ENCODE measurements at places on chromosomes 4 and X.

DNA sequence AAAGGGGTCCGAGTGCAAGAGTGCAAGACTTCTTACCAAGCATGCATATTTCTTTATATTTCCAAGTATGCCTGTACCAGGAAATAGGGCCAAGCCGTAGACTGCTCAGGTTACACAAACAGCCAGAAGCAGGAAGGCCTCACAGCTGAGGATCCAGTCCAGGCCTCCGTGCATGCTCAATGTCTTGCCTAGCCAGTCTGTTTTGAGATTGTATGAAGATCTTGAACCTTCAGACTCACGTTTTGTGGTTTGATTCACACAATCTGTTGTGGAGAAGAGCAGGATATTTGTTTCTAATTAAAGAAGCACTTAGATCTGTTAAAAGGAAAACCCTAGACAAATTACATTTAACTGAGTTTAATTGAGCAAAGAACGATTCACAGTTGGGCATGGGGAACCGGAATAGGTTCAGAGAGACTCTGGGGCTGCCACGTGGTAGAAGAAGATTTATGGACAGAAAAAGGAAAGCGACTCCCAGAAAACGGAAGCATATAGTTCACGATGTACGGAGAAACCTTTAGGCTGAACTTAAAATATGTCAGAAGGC lies 1.2 kb downstream of the MGST2 start:
- no peak for DNase-seq

DNA sequence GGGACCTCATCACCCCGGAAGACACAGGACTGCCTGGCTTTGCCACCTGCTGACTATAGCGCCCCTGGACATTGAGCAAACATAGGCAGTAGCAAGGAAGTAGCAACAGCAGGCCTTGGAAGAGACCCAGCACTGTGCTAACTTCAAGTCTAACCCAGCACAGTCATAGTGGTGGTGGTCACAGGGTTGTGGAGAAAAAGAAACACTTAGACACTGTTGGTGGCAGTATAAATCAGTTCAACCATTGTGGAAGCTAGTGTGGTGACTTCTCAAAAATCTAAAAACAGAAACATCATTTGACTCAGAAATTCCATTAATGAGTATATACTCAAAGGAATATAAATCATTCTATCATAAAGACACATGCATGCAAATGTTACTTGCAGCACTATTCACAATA lies 874.0 kb upstream of the EPHA5 start:
- no peak for DNase-seq

DNA sequence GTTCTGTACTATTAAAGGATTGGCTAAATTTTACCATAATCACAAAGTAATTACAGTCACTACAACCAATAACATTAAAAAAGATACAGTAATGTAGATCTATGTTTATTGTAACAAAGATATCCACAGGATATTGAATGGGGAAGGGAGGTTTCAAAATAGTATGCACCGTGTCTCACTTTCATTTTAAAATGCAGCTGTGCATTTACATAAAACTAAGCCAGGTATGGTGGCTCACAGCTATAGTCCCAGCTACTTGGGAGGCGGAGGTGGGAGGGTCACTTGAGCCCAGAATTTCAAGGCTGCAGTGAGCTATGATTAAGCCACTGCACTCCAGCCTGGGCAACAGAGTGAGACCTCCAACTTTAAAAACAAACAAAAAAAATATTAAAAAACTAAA lies 8.5 kb downstream of the SRP72 start:
- no peak for DNase-seq

DNA sequence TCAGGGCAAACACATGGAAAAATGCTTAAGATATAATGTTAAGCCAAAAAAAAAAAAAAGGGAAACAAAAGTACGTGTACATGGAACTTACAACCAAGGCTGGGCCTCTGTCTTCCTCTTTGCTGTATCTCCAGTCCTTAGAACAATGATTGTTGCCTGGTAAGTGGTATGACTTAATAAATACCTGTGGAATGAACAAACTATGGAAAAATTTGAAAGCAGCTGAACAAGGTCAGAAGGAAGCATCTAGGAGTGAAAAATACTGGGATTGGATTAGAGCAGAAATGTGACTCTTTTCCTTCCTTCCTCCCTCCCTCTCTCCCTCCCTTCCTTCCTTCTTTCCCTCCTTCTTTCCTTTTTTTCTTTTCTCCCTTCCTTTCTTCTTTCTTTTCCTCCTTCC lies 54.2 kb upstream of the SMIM10 start:
- no peak for DNase-seq

- DNase-seq: no peak
Observed at GRCh38 chr4:118224243-118224829, 128.5 kb downstream of the PRSS12 start.

- no peak for DNase-seq
Observed at GRCh38 chr4:98517218-98518021, 141.0 kb downstream of the TSPAN5 start.

DNA sequence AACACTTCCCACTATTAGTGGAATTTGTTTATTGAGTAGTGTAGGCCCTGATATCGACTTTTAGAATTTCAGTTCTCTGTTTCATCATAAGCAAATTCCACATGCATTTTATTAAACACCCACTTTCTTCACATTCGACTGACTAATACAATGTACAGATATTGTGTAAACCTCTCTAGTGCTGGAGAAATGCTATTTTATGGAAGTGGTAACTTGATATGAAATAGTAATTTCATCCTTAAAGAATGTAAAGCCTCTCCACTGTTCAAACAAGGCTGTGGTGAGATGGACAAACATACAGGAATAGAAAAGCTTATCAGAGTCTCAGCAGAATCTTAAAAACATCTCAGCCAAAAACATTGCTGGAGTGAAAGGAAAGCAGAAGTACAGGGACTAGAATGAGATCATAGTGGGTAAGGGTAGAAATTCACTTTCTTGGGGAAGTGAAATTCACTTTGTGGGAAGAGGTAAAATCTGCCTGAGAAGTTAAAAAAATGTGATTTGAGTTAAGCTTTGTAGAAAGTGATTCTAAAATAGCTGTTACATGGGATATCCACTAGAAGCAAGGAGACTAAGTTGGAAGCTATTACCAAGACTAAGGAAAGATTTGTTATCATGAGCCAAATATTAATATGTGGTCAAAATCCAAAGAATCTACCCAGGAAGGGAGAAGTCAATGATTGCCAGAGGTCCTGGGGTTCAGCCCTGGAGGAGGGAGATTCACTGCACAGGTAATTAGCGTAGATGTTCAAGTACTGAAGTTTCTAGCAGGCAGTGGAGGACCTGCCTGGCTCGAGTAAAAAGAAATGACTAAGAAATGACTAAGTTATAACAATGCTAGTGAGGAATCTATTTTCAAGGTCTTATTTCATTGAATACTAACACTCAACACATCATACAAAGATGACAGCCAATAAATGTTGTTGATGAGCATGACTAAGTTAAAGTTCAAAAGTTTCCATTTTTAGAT lies 398.3 kb upstream of the FAM47C start:
- no peak for DNase-seq

GRCh38 chrX:83771664-83772063 lies 89.3 kb upstream of the CYLC1 start:
- no peak for DNase-seq

- no peak for DNase-seq
Observed at GRCh38 chr4:46856333-46856732, 52.7 kb downstream of the COX7B2 start.

- DNase-seq: no peak
Observed at GRCh38 chr4:126265888-126266287, 951.1 kb downstream of the FAT4 start.

DNA sequence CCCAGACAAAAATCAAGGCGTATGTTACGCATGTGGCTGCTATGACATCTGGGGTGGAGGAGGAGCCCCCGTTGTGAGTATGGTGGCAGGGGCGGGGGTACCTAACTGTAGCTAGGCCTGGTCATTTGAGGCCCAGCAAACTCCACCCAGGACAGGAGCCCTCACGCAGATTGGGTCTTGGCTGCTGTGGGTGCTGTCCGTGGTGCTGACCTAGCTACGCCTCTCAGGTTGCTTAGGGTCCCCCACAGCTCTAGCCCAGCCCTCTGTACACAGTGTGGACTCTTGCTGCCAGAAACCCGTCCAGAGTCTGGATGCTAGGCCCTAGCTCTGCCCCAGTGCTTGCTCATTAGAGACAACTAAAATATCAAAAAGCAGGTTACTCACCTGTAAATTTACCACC lies 146.7 kb upstream of the PSAPL1 start:
- no peak for DNase-seq

DNA sequence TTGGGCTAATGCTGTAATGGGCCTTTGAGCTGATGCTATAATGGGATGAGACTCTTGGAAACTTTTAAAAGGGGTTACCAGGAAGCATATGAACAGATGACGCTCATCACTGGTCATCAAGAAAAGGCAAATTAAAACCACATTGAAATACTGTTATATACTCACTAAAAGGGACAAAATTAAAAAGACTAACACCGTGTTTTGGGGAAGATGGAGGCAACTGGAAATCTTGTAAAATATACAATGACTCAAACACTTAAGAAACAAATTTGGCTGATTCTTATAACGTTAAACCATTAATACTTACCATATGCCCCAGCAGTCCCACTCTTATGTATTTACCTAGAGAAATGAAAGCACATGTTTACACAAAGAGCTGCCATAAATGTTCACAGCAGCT lies 207.2 kb upstream of the GPRIN3 start:
- DNase-seq: no peak

- no peak for DNase-seq
Observed at GRCh38 chrX:17086317-17086716, 139.9 kb downstream of the REPS2 start.

GRCh38 chr4:109465069-109465468 lies 31.5 kb downstream of the SEC24B start:
- DNase-seq: no peak

DNA sequence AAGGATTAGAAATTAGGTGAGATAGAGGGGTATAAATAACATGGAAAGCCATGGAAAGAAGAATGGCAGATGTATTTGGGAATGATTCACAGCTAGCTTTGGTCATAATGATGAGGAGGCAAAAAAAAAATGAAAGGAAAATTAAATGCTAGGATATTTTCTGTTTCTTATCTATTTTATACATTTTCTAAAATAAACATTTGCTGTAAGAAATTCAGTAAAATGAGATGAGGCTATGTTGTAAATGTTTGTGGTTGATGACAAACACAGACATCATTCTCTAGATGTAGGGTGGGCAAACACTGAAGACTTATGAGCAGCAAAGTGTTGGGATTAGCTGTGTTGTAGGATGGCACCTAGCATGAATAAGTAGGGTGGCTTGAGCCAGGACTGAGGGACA lies 407.1 kb downstream of the IL15 start:
- DNase-seq: no peak

- no peak for DNase-seq
Observed at GRCh38 chr4:145061318-145061920, 36.6 kb downstream of the ANAPC10 start.

DNA sequence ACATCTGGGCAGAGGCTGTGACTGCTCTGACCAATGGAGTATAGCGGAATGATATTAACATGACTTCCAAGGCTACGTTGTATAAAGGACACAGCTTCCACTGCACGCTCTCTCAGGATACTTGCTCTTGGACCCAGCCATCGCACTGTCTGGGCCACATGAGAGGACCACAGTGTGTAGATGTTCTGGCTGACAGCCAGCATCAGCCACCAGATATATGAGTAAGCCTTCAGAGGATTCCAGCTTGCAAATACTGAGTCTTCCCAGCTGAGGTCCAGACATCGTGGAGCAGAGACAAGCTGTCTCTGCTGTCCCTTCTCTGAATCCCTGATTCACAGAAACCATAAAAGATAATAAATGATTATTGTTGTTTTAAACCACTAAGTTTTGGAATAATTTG lies 146.8 kb upstream of the USP9X start:
- DNase-seq: no peak

- DNase-seq: no peak
Observed at GRCh38 chrX:76184276-76184675, 11.4 kb downstream of the PBDC1 start.

DNA sequence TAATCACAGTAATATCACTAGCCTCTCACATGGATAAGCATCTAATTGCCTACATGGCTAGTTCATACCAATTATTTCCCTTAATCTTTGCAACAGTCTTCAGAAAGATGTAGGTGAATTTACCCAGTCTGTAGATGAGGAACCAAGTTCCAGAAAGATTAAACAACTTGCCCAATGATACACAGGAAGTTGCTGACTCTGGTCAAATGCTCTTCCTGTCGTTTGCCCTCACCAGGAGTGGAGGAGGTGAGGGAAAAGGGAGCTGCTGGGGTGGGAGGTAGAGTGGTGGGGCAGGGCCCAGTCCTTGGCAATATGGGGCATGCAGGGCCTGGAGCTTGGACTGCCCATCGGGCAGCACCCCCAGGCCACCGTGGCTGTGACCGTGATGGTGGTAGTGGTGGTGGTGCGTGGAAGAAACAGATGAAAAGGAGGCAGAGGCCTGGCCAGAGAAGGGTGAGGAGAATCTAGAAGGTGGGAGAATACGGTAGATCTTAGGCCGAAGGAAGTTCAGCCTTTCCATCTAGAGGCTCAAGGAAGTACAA lies 2.3 kb upstream of the KDM5C start:
- DNase-seq: no peak

GRCh38 chr4:31126881-31127398 lies 406.8 kb downstream of the PCDH7 start:
- DNase-seq: no peak

- DNase-seq: no peak
Observed at GRCh38 chr4:68948044-68948743, 3.4 kb downstream of the UGT2A3 start.

DNA sequence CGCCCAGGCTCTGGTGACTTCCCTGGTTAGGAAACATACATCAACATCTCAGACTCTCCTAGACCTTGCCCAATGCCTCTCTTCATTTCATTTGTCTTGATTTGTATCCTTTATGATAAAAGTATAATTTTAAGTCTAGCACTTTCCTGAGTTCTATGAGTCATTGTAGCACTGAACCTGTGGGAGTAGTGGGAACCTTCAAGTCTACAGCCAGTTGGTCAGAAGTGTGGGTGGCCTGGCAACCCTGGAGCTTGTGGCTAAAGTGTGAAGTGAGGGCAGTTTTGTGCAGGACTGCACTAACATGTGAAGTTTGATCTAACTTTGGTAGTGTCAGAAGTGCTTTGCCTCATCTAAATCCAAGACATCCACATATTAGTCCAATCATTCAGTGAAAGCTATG lies 259.3 kb upstream of the IGFBP7 start:
- no peak for DNase-seq

GRCh38 chrX:107610667-107611066 lies 17.6 kb upstream of the PRPS1 start:
- DNase-seq: no peak

GRCh38 chr4:3073158-3074077 lies 920 bp downstream of the HTT-AS start:
- peak; percentile 36 for DNase-seq

- DNase-seq: no peak
Observed at GRCh38 chrX:317424-318067, 1.1 kb downstream of the GTPBP6 start.

- no peak for DNase-seq
Observed at GRCh38 chrX:129318375-129318774, 204.9 kb downstream of the SMARCA1 start.

GRCh38 chr4:182600093-182600492 lies 317.1 kb downstream of the DCTD start:
- DNase-seq: no peak

DNA sequence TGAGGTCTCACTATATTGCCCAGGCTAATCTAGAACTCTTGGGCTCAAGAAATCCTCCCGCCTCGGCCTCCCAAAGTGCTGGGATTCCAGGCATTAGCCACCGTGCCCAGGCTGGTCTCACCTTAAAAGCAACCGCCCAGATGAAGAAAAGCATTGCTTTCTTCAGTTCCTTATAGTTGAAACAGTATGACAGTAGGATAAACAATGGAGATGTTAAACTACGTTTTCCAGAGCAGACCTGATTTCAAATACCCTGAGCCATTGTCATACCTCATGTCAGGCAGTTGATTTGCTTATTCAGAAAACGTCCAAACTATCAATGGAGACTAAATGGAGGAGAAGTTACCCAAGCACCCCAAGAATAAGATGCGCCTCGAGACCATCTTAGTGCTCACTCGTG lies 26.3 kb upstream of the TMEM131L start:
- no peak for DNase-seq

Data from left cardiac atrium (tissue), 4 donors.